Bronchial epithelial cell (primary cell): ENCODE measurements at places on chromosomes 1 and 21. TPM values are rescaled to one million over a fixed set of nuclear protein-coding genes. Genes with fewer than 3 reads are reported as not detected.
A peak's percentile ranks its signal among the peaks of the same experiment; 100 is the strongest.

ANKRD35 gene
- 1.3 and 3.7 TPM in 2 replicates for total RNA-seq

MYBPH gene
- not detected in 2 replicates for total RNA-seq

DNA sequence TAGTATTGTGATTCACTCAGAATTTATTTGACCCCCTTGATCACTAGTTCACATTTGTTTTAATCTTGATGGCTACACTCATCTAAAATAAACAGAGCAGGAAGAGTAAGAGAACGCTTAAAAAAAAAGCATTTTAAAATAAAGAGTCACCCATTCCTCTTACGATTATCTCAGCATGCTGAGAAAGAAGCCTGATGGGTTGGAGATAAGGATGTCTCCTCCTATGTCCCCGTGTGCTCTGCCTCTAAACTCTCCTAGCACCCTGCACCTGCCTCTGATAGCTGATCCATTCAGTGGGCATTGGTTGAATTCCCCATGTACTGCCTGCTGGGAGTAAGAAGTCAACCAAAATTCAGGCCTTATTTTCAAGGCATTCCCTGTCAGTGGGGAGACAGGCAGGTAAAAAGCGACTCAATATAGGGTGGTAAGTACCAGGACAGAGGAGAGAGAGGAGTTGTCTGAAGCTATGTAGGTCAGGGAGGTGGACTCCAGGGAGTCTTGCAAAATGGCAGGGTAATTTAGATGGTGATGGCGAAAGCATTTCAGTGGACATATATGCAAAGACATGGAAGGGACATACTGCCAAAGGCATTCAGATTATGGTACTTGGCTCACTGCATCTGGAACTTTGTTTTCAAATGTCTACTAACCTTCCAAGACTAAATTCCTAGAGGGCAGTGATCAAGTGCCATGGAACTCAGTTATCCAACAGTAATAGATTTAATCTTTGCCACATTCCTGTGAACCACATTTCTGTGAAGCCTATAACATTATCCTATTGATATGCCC is 18.4 kb downstream of the ELAVL4 start:
- DNase-seq: no peak

GRCh38 chr1:91556556-91556955 is 55.9 kb downstream of the CDC7 start:
- no peak for DNase-seq

DNA sequence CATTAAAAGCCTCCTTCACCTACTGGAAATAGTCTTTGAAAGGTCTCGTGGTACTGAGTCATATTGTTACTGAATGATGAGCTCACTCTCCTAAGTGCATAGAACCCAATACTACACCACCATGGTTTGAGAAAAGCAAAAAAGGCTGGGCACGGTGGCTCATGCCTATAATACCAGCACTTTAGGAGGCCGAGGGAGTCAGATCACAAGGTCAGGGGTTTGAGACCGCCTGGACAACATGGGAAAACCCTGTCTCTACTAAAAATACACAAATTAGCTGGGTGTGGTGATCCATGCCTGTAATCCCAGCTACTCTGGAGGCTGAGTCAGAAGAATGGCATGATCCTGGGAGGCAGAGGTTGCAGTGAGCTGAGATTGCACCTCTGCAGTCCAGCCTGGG is 3.3 kb upstream of the HNRNPCL1 start:
- peak; percentile 40 for DNase-seq

- peak; percentile 97 for DNase-seq
These were observed 345.5 kb downstream of the SMYD3 start for GRCh38 chr1:246161626-246162025.
